ENCODE measurements at places on chromosomes 2 and 18.

GRCh38 chr18:11791131-11791530 lies 60.1 kb upstream of the CHMP1B start:
- DNase-seq = no peak

- no peak for DNase-seq
Observed at GRCh38 chr2:108604196-108604595, 69.9 kb downstream of the LIMS1 start.

- no peak for DNase-seq
Observed at GRCh38 chr2:105763076-105763475, 18.4 kb downstream of the NCK2 start.

DNA sequence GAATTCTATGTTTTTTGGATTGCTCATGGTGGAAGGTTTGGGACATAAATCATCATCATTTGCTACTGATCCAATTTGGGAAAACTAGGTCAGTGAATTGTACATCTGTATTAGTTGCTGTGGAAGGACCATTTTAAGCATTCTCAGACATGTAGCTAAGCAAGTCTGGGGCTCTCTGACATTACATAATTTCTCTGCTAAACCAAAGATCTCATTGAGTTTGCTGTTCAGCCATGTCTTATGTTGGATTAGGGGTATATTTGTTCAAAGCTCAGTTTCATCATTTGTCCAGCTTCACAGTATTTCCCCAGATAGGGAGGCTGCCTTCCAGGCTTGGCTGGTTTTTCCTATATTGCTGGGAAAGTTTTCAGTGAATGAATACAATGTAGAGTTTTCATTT lies 399.7 kb downstream of the MTX2 start:
- DNase-seq = no peak

GRCh38 chr18:58870130-58870529 lies 5.5 kb downstream of the ZNF532 start:
- DNase-seq = no peak

DNA sequence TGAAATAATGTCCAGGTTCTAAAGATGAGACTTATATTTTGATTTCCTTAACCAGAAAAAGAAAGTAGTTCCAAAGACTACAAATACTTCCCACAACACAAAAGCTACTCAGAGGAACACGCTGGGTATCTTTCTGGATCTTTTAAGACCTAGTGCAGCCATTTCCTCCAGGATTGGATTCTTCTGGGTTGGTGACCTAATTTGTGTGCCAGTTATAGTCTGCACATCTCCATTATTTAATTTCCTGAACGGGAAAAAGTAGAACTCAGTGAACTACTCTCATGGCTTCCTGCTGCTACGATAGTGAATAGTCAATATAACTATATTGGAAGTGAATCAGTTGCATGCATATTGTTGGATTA lies 1.5 kb downstream of the TMEM87B start:
- DNase-seq = no peak

DNA sequence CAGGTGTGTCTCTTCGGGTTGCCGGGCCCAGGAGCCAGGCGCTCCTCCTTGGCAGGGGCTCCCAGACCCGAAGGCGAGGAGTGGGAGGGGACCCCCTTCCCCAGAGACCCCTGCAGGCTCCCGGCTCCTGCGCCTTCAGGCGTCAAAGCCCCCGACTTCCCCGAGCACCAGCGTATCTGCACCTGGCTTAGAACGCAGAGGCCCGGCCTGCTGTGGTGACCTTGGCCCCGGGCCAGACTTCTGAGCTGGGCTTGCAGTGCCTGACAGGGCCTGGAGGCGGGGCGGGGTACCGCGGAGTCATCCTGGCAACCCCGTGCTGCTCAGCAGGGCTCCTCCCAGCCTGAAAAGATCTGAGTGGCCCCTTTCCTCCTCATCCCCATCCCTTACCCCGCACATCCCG lies 27.0 kb downstream of the SKA1 start:
- DNase-seq = no peak

- DNase-seq = no peak
Observed at GRCh38 chr2:148794558-148794957, 80.5 kb upstream of the KIF5C start.

- DNase-seq = no peak
Observed at GRCh38 chr2:37291680-37292079, 33.0 kb downstream of the PRKD3 start.

- no peak for DNase-seq
Observed at GRCh38 chr2:10775831-10776230, 36.8 kb downstream of the PDIA6 start.

GRCh38 chr2:101725515-101726192 lies 28.1 kb downstream of the MAP4K4 start:
- DNase-seq = no peak

- no peak for DNase-seq
Observed at GRCh38 chr2:181041661-181042060, 61.3 kb downstream of the UBE2E3 start.

All from inflammatory macrophage treated with lipopolysaccharide for 4 hours (primary cell).